ENCODE measurements at places on chromosomes 3 and 15.

DNA sequence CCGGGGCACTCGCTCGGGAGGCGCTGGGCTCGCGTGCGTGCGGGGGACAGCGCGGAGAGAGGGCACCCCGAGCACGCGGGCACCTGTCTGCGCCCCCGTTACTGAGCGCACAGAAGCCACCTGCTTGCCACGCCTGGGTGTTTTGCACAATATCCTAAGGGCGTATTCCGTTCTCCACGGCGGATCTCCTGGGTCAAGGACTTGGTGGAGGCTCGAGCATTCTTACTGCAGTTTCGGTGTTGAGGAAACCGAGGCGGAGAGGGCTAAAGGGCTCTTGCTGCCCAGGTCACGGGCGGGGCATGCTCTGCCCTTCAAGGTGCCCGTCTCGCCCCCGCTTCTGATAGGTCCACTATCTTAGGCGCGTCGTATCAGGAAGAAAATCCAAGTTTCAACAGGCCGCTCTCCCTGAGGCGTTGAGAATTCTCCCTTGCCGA lies 526 bp downstream of the GPD1L start:
- DNase-seq, result no peak

GRCh38 chr3:152253514-152253913 lies 15.2 kb upstream of the MBNL1 start:
- no peak for DNase-seq

- DNase-seq, result no peak
Measured at GRCh38 chr3:29520764-29521163, 239.9 kb downstream of the RBMS3 start.

DNA sequence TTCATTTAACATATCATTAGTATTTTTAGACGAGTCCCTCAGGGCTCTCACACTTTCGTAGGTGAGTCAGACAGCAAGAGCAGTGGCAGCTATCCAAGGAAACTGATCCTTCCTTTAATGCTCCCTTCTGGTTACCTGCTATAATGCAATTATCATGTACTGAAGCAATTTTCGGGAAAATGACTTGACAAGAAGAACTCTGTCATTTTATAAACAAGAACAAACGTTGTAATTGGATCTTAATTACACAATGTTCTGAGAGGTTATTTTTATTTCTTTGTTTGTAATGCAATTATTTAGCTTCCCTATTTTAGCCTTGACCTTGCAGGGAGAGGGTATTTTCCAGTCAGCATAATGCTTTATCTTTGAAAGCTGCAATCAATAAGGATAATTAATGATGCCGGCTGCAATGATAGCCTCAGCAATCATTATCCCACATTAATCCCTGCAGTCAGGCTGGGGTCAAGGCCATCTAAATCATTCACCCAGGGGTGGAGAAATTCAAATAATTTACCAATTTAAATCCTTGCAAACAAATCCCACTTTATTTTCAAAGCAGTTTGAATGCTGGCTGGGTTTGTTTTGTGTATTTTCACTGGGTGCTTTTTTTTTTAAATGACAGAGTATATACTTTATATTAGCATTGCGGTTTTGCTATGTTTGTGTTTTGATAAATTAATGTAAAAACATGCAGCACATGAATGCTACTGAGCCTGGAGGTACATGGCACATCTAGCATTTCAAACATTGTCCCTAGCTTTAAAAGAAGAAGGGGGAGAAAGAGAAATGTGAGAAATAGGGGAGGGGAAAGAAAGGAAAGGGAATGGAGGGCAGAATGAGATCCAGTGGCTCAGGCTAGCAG lies 249.9 kb downstream of the SHOX2 start:
- DNase-seq, result peak; percentile 91

DNA sequence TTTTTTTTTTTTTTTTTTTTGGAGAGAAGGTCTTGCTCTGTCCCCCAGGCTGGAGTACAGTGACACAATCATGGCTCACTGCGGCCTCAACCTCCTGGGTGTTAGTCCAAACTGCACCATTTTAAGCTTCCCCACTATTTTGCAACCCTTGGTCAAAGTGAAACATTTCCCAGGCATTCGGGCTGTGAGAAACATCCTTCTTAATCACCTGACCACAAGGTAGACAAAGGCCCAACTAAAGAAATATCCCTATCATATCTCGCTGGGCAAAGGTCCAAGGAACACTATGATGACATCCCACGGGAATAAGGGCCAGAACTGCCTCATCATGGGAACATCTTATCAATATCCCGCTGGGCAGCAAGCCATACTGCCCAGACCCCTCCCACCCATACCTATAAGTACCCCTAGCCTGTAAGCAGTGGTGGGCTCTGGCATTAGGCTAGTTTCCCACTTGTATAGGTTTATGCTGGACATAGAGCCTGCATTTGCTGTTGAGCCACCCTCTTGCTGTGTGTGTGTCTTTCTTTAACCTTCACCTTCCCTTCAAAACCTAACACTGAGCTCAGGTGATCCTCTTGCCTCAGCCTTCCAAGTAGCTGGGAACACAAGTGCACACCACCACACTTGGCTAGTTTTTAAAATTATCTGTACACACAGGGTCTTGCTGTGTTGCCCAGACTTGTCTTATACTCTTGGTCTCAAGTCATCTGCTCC lies 95.2 kb downstream of the SEMA5B start:
- no peak for DNase-seq

DNA sequence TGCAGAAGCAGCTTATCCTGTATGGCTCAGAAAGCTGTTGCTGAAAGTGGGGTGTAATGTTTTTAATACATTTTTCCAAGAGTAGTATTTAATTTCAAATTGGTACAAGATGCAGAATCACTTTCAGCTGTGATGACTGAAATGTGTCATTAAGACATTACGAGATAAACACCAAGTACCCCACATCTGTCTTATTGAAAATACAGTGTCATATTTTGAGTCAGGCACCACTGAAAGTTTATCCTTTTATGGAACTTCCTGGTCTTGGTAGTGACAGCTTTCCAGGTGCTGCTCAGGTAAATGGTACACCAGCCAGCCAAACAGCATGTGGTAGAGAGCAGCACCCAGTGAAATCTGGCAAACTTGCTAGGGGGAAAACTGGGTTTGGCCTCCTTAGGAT lies 16.9 kb downstream of the ASTE1 start:
- DNase-seq, result no peak

- DNase-seq, result no peak
Measured at GRCh38 chr3:76643623-76644304, 396.1 kb upstream of the ROBO2 start.

DNA sequence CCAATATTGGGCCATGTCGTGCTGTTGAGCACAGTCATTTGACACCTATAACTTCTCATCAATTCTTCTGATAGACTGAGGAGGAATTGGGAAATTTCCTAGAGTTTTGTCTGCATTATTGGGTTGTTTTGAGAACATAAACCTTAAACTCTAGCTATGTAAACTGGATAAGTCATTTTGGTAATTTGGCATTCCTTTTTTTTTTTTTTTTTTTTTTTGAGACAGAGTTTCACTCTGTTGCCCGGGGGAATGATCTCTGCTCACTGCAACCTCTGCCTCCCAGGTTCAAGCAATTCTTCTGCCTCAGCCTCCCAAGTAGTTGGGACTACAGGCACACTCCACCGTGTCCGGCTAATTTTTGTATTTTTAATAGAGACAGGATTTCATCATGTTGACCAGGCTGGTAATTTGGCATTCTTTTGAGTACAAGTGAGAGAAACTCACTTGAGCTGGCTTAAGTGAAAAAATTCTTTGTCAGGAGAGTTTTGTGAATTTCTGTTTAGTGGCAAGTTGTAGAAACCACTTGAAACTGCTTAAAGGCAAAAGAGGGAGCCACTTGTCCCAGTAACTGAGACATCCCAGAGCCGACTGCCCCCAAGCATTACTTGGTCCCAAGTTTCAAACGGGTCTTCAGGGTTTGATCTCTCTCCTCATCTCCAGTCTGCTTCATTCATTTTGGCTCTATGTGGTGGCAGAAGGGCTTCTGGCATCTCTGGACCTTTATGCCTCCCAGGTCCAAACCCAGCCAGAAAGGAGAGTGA lies 34.9 kb downstream of the FLNB start:
- DNase-seq, result no peak

DNA sequence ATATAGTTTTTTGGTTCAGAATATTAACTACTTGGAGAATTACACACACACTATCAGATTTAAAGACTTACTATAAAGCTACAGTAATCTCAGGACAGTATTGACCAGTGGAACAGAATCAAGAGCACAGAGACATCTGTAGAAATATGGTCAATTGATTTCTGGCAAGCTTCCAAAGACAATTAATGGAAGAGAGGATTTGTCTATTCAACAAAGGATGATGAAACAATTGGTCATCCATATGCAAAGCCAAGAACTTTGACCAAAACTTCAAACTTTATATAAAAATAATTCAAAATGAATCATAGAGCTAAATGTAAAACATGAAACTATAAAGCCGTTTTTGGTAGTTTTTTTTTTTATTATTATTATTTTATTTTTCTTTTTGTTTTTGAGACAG lies 29.8 kb upstream of the MB21D2 start:
- no peak for DNase-seq

DNA sequence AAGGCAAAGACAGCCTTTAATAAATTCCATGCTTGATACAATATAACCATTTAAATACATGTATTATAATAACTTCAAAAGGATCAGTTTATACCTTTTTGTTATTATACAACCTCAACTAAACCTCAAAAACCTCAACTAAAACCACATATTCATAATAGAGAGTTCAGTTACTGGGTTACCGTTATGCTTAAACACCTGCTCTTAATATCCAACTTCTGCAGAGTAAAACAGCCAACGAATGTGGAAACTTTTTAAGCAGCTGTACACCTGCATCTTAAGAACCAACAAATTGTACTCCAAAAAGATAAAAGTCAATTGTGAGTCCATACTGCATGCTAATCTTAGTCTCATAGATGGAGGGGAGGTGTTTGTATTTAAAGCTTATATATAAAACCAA lies 53.5 kb downstream of the TFDP2 start:
- DNase-seq, result no peak

- DNase-seq, result no peak
Measured at GRCh38 chr15:28147801-28148200, 48.7 kb upstream of the OCA2 start.

DNA sequence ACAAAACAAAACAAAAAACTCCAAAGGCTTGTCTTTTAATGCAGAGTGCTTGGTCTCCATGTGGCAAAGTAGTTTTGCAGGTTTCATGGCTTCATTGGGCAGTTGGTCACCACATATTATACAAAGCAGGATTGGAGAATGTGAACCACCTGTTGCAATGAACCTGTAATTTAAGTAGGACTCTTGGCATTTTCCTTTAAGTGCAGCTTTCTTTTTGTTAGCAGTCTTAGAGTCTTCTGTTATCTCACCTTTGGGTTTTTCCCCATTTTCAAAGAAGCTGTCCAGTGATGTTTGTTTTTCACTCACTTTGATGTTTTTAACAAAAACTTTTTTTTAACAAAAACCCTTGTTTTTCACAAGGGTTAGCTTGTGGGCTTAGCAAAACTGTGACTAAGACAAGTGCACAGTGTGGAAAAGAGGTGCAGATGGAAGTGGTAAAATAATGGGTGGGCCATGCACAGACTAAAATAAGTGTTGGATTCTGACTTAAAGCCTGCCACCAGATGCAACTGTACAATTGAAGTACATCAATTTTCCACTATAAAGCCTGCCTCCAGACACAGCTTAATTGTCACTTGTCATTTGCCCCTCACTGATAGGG lies 2.9 kb upstream of the PLSCR1 start:
- no peak for DNase-seq

DNA sequence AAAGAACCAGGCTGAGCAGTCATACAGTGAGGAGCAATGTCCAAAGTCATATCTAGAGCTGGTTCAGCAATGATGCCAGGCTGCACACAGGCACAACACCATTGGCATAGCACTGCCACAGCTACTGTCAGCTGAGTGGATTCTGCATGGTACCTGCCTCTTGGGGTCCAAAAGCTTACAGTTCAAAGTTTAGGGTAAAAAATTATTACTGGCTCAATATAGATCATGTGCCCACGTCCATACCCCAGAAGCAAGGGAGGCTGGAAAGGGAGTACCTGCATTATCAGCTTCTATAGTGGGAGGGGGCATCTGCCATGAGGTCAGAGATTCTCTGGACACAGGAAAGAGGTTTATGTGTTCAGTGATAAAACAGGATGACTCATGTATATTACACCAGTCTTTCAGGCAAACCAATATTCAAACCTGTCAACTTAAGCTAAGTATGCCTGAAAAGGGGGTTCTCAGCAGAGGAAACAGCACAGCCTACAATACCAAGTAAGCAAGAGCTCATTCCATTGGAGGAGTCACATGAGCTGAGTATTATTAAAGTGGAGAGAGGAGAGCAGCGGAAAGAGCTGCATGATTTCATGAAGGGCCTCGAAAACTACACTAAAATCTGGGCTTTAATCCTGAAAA lies 99.0 kb downstream of the ANO10 start:
- no peak for DNase-seq

DNA sequence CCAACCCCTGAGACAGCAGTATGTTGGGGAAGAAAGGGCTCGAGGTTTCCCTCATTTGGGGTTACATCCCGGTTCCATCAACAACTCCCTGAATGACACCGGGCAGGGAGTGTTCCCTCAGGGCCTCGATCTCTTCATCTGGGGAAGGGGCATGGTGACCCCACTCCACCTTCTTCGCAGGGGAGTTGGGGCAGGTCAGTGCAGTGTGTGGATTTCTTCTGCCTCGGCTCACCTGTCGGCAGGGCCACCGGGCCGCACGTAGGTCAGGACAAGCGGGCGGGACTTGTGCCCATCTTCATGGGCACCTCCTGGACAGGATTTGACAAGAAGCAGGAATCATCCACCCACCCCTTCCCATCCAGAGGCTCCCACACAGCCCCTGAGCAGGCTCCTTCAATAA lies 17.4 kb downstream of the GRIP2 start:
- DNase-seq, result no peak

GRCh38 chr15:88256279-88257230 lies at the start of gene NTRK3:
Gene NTRK3, minus strand, starts transcription at chr15:88256739. Its CDS starts 586 bp downstream, at chr15:88256153.
- no peak for DNase-seq

GRCh38 chr3:12249519-12249918 lies 39.4 kb upstream of the PPARG start:
- no peak for DNase-seq

- DNase-seq, result no peak
Measured at GRCh38 chr3:160781402-160781801, 25.4 kb downstream of the PPM1L start.

GRCh38 chr3:169327546-169328356 lies 335.8 kb downstream of the MECOM start:
- DNase-seq, result no peak

DNA sequence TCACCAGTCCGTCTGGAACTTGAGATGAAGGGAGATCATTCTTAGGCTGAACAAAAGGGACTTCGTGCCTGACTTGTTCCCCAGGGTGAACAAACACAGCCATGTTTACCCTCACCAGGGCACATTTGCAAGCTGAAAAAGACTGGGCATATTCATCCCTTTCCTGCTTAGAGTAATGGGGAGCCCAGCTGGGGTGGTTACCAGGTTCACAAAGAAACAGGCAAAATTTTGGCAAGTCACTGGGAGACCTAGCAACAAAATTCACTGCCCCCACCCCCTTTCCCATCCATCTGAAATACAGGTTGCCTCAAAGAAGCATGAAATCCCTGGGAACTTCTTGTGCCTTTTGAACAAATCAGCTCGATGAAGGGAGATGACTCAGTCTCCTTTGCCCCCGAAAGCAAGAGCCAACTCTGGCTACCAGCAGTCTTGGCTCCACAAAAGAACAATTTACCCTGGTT lies 775.0 kb downstream of the SQOR start:
- peak; percentile 17 for DNase-seq

GRCh38 chr3:8966820-8967348 lies 3.6 kb upstream of the RAD18 start:
- no peak for DNase-seq

GRCh38 chr15:93415576-93415975 lies 326.6 kb upstream of the RGMA start:
- no peak for DNase-seq
